ENCODE measurements at places on chromosomes 12 and 14. TPM values are rescaled to one million over a fixed set of nuclear protein-coding genes. Genes with fewer than 3 reads are reported as not detected.

Gene SPTLC2
- 68.4 TPM for total RNA-seq

Gene CSRP2
- total RNA-seq = 4.5 TPM

Gene LHX5
- 0.65 TPM for total RNA-seq

Gene PZP
- not detected for total RNA-seq

GRCh38 chr14:105376521-105377440, 21.6 kb upstream of the TEX22 start:
- no peak overlapping the region for H3K4me3 ChIP-seq
- H3K36me3 ChIP-seq = no peaks in the 10 kb centered on the region
- H3K4me1 ChIP-seq = no peaks in the 10 kb centered on the region
- DNase-seq = no peak

Gene RNU4-1
- 1,857 TPM for total RNA-seq

Measured in PC-9 (cell line).